RPMI8226 (cell line): ENCODE measurements at places on chromosomes 6 and 20.

DNA sequence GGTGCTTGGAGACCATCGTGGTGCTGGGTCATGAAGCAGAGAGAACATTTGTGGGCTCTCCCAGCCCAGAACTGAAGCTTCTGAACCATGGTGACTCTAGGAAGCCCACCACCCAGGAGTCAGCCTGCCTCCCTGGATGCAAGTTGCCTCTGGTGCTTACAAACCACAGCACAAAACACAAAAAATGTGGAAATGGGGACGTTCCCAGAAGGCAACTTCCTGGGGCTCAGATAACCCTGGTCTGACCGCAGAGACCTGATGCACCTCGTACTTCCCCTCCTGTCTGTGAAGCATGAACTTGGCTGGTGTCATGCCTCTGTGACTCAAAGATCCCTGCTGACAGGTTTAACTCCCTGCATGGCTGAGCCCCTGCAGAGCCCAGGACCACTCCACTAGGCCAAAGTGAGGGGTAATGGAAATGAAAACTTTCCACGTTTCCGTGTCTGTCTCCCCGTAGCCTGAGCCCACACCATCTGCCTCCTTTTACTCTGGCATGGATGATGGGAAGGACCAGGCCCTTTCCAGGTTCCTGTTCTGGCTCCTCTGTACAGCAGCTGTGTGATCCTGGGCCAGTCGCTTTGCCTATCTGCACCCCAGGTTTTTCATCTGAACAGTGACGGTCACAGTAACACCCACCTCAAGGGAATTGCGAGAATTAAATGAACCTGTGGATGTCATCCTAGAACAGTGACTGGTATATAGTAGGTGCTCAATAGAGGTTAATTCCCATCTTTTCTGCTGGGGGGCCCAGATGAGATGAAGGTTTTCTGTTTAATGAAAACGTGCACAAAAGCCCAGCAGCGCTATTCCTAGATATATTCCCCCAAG is 57.7 kb downstream of the PPP1R16B start:
- DNase-seq = no peak

DNA sequence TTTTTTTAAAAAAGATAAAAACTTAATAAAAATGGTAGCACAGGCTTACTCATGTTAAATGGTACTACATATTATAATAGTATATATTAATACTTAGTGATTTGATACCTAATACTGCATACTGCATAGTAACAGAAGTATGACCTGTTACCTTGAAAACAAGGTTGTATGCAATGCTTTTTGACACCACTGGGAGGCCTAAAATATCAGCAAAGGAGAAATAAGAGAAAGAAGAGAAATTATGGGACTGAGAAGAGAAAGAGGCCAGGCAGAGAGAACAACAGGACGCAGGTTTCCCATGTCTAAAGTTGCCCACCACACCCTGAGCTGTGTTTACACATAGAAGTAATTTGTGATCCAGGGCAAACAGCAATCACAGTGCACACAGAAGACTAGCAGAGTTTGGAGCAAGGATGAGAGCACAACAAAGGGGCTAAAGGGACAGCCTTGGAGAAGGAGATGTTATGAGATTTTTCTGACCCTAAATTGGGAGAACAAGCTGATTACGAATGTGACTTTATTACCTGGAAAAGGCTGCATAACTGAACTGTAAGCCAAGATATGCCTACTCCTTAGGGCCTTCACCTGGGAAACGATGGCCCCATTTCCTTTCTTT is 73.2 kb downstream of the ROS1 start:
- DNase-seq = peak; percentile 6

GRCh38 chr20:57207251-57207650 is 59.2 kb downstream of the BMP7 start:
- no peak for DNase-seq

DNA sequence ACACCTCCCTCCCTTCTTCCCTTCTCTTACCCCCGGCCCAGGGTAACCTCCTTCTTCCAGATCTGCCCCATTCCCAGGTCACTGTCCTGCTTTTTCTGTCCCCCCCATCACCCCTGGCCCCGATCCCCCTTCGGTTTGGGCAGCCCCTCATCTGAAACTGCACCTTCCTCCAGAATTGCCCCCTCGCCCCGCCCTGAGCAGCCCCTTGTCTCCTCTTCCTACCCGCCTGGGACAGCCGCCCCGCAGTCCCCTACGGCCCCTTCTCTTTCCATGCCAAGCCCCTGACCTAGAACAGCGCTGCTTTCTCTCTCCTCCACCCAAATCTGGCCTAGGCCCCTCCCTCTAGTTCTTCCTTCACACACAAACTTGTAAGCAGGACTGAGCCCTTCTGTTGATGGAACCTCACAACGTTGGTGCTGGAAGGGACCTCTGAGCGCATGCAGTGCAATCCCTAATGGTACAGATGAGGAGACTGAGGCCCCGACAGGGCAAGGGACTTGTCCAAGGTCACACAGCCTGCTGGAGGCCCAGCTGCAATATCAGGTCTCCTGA is 630 bp downstream of the PPP2R5D start:
- peak; percentile 11 for DNase-seq

DNA sequence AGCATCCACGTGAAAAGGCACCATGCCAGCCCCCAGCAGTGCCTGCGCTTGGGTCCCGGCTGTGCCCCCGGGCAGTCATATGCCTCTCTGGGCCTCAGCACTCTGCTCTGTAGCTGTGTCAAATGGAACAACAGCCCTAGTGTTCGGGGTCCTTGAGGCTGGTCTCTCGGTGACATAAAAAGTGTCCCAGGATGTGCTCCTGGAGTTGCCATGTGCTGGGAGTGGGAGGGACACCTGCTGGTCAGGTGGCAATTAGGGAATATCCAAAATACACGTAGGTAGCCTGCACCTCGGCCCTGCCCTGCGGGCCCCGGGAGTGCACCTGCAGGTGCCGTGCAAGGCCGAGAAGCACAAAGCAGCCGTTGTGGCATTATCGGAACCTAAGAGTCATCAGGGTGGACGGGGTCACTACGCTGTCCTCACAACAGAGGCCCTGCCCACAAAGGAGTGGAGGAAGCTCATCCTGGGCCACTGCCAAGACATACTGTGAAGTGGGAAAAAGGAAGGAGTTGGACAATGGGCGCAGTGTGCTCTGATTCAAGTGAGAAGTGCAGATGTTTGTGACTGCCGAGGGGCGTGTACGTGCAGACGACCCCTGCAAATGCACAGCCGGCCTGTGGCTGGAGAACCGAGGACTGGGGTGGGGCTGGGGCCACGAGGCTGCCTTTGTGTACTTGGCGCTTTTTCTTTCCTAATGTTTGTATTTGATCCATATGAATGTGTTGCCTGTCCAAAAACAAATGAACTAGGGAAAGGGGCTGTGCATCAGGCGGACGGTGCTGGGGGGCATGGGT is 24.6 kb downstream of the SLCO4A1 start:
- no peak for DNase-seq
